M059J (cell line): ENCODE measurements at places on chromosomes 3 and 15. TPM values are rescaled to one million over a fixed set of nuclear protein-coding genes. Genes with fewer than 3 reads are reported as not detected.

Gene GRM2
- not detected in 2 replicates for total RNA-seq

DNA sequence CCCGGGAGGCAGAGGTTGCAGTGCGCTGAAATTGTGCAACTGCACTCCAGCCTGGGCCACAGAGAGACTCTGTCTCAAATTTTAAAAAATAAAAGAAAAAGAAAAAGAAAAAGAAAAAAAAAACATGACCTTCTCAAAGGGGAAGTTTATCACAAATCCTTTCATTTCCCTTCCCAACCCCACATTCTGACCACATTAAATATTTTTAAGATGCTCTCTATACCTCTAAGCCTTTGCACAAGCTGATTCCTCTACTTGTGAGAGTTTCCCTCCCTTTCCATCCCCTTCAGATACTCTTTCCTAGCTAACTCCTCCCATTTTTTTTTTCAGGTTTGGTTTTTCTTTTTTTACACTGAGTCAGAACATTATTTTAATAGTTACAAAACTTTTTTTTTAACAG lies 4.0 kb downstream of the HIGD1A start:
- no peak for DNase-seq

DNA sequence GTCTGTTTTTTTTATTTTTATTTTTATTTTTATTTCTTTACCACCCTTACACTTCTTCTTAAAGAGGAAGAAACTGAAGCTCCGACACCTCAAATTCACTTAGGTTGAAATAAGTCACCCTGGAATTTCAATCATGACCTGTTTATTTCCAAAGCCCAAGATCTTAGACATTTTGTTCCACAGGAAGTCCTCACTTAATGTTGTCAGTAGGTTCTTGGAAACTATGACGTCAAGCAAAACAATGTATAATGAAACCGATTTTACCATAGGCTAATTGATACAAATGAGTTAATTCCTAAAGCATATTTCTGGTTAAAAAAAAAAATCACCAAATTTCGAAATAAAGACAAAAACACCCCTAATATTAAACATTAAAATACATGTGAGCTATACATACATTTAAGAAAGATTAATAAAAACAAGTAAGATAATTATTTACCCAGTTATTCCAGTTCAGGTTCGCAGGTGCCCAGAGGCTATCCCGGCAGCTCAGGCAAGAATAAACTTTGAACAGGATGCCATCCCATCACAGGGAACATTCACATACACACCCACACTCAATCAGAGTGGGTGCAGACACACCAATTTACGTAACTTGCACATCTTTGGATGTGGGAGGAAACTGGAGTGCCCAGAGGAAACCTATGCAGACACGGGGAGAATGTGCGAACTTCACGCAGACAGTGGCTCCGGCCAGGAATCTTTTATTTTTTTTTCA lies 391.0 kb downstream of the RAP2B start:
- DNase-seq = no peak

- DNase-seq = no peak
Observed at GRCh38 chr3:10299175-10299574, 6.4 kb upstream of the GHRL start.

DNA sequence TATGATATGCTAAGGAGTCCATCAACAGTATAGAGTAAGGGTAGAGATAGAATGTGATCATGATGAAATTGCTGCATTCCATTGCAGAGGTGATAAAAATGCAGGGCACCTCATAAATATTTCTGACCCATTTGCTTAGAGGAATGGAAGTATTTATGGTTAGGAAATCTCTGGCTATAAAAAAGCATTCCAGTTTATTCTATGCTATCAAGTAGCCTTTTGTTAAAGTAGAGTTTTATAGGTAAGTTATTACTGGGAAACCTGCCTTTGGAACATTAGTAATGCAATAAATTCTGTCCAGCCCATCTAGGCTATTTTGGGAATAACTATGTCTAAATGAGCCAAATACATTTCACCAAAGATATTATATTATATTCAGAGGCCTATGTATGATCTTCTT lies 19.8 kb upstream of the STRIT1 start:
- DNase-seq = peak; percentile 32

- DNase-seq = peak; percentile 94
Observed at GRCh38 chr3:194871143-194871863, 185.6 kb downstream of the FAM43A start.

DNA sequence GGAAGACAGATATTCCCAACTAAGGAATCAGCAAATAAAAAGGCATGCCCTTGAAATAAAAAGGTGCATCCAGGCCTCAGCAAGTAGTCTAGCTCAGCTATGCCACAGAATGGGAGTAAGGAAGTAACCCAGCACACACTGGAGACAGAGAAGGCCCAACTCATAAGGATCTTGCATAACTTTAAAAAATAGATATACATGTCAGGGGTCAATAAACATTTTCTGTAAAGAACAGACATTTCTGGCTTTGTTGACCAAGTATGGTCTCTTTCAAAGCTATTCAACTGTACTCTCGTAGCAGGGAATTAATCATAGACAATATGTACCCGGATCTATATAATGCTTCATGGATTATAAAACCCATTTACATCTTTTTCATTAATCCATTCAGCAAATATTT lies 449.3 kb downstream of the TAFA4 start:
- no peak for DNase-seq

GRCh38 chr3:150639262-150639661 lies 36.1 kb downstream of the SELENOT start:
- peak; percentile 67 for DNase-seq

DNA sequence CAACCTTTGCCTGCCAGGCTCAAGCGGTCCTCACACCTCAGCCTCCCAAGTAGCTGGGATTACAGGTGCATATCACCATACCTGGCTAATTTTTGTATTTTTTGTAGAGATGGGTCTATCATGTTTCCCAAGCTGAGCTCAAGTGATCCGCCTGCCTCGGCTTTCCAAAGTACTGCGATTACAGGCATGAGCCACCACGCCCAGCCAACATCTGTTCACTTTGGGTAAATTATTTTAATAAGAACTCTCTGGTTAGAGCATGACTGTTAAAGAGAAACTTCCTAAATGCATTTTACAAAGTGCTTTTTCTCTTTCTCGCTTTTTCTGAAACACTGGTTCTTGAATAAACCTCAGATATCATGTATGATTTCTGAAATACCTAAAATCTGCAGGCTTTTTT lies 172.5 kb downstream of the PTPRG start:
- DNase-seq = no peak

Gene NR1I2
- total RNA-seq = not detected in 2 replicates

- peak; percentile 76 for DNase-seq
Observed at GRCh38 chr3:171654809-171655208, 155.5 kb downstream of the PLD1 start.

Gene CHL1
- total RNA-seq = not detected in 2 replicates

DNA sequence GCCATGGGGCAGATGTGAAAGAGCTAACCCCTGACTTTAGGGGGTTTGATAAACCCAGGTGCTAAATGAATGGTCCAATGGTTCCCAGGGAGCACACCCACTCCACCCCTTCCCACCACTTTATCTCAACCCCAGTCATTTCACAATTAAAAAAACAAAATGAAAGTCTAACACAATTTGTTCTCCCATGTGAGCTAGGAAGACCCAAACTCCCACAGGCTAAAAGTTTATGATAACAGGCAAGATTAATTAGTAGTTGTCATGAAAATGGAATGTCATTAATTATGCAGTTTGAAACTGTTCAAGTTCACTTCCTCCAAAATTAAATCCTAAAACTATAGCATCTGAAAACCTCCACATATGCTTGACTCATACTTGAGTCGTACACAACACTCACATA lies 63.3 kb upstream of the TPM1 start:
- DNase-seq = peak; percentile 81

Gene MYH15
- 0.05 and 0.44 TPM in 2 replicates for total RNA-seq

DNA sequence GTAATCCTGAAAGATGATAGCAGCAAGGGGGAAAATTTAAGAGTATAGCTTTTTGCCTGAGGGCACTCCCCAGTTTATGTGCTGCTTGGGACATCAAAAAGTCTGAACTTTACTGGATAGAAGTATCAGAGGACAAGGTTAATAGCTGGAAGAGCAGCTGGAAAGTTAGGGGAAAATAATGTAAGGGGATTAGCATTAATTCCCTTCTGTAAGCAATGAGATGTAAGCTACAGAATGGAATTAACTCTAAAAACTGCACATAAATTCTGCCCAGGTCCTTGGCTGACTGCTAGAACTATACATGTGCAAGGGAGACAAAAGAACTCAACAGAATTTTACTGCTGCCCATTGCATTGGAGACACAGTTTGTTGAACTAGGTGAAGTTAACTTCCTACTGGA lies 55.6 kb downstream of the ATP11B start:
- no peak for DNase-seq

DNA sequence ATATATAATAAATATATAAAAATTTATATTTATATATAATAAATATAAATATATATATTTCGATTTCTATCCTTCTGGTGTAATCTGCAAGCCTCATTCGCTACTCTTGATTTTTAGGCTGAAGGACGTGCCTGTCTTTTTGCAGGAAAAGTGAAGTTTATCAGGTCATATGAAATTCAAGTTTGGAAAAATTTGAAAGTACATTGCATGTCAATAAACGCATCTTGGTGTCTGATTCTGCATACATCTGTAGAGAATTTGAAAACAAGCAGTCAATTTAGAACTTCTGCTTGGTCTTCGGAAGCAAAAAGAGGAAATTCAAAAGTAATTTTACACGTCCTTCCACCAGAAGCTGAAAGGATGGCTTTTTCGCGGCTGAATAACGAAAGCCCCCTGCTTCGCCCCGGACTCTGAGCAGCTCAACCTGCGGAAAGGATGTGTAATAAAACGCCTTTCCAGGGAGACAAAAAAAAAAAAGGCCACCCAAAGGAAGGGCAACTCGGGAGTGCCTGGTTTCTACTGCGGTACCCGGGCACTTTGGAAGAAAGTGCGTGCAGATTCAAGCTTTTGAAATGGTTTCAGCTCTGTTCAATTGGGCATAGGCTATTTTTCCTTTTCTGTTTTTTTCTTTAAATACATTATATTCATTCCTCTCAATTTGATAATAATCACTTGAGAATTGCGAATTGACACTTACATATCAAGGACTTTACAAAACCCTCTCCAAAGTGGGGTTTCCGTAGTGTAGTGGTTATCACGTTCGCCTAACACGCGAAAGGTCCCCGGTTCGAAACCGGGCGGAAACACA lies 1.5 kb upstream of the MYNN start:
- DNase-seq = peak; percentile 82

DNA sequence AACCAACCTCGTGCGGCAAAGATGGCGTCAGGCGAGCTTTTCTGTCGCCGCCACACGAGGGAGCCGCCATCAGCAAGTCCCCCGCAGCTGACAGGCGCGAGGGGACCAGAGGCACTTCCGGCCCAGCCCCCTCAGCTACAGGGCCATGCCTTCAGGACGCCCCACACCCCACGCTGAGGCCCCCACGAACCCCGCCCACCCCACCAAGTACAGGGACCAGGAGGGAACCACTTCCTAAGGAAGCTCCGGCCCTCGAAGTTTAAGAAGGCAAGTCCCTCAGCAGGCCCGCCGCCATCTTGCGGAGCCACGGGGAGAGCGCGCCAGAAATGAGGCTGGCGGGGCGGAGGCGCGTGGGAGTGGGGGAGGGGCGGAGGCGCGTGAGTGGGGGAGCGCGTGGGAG lies 790 bp downstream of the DAZL start:
- DNase-seq = no peak

GRCh38 chr3:56826831-56827722 lies 25.3 kb upstream of the ARHGEF3 start:
- DNase-seq = peak; percentile 30

GRCh38 chr3:116280130-116280740 lies 165.1 kb downstream of the LSAMP start:
- DNase-seq = no peak

GRCh38 chr3:181752202-181752671 lies 40.5 kb downstream of the SOX2 start:
- DNase-seq = peak; percentile 9

Gene CAND2
- 1.5 and 4.0 TPM in 2 replicates for total RNA-seq

DNA sequence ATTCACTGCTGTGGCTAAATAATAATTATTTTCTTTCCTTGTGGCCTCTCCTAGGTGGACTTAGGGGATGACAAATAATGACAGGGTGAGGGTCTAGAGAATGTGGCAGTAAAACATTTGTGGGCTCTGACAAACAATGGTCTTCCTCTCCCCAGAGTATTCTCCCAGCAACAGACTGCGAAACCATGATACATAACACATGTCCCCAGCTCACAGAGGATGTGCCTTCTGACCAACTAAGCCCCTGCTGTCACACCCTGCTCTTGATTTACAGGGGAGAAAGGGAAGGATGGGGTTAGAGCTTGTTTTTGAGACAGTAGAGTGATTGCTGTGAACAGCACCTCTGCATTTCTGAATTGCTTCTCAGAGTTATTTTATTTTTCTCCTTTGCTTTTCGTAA lies 116.6 kb upstream of the CTDSPL start:
- DNase-seq = no peak

- no peak for DNase-seq
Observed at GRCh38 chr3:158660711-158661110, 11.7 kb downstream of the LXN start.

GRCh38 chr3:59258550-59259260 lies 208.9 kb upstream of the CFAP20DC start:
- no peak for DNase-seq

Gene GOLGA8Q
- not detected in 2 replicates for total RNA-seq

- DNase-seq = peak; percentile 10
Observed at GRCh38 chr3:37712421-37712820, 149.3 kb upstream of the CTDSPL start.

Gene HRH1
- 13.9 and 21.8 TPM in 2 replicates for total RNA-seq

Gene PODXL2
- total RNA-seq = 18.6 and 19.9 TPM in 2 replicates

DNA sequence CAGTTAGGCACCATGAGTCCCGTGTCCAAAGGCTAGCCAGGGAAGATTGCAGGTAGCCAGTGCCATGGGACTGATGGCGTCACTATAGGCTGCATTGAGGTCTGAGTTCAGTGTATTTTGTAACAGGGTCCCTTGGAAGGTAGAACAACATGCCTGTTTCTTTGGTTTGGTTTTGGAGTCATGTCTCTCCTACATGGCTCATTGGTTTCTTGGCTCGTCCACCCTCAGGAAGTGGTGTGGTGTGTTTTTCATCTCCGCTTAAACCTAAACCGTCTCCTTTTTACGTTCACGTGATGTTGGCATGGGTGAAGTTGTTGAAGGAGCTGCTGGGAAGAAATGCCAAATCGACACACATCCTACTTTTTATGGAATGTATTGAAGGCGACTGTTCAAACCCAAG lies 71.6 kb downstream of the FLNB start:
- DNase-seq = no peak

Gene ANKRD63
- total RNA-seq = not detected in 2 replicates

GRCh38 chr3:188473045-188473444 lies 319.1 kb downstream of the LPP start:
- DNase-seq = no peak

Gene PARP3
- 12.3 and 15.9 TPM in 2 replicates for total RNA-seq

Gene MORC1
- total RNA-seq = 0.02 TPM in 1 of 2 replicates, not detected in the other

- peak; percentile 84 for DNase-seq
Observed at GRCh38 chr3:39107388-39108199, at the start of the genes GORASP1 and TTC21A. Gene GORASP1 (minus strand): TSS chr3:39107627. CDS start chr3:39107541, 86 bp downstream. Gene TTC21A (plus strand): TSS chr3:39107680. CDS start chr3:39107838, 158 bp downstream.

DNA sequence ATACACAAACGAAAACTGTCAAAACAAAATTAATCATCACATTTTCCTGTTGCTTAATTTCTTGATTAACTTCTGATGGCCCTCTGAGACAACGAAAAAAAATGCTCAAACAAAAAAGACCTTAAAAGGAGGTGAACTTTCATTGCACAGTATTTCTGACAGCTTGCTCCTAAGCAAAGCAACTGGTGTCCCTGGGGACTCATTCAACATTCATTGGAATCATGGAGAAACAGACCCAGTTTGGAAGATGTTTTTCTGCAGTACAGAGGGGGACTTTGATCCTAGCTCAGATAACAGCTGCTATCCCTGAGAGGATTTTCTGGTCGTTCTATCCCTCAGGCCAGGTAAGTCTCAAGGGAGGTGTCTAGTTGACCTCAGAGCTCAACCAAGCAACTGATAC lies 378.7 kb upstream of the ATP11B start:
- DNase-seq = no peak
